ENCODE measurements at places on chromosomes 7 and 10.

GRCh38 chr7:101953248-101953819, 135.9 kb downstream of the CUX1 start:
- DNase-seq: no peak

- no peak for DNase-seq
Measured at GRCh38 chr7:121334875-121335648, 6.3 kb downstream of the WNT16 start.

DNA sequence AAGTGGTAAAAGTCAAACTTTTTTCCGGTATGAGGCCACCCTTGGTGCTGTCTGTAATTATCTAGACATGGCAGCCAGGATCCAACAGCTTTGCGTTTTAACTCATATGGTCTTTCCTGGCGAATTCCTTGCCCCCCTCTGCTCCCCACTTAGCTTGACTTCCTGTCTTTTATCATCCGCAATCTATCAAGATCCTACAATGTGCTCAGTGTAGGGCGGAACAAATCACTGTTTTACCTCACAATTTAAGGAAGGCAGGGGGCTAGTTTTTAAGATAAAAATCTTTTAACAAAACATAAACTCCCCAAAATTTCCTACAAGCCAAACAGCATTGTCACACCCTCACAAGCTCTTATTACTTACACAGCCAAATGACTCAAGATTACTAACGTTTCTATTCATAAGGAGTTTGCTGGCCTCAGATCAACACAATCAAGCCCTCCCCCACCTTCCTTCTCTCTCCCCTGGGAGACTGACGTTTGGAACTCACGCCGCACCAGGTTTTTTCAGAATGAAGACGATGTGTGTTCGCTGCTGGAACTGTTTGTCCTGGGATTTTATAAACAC, 1.3 kb upstream of the CDK14 start:
- no peak for DNase-seq

DNA sequence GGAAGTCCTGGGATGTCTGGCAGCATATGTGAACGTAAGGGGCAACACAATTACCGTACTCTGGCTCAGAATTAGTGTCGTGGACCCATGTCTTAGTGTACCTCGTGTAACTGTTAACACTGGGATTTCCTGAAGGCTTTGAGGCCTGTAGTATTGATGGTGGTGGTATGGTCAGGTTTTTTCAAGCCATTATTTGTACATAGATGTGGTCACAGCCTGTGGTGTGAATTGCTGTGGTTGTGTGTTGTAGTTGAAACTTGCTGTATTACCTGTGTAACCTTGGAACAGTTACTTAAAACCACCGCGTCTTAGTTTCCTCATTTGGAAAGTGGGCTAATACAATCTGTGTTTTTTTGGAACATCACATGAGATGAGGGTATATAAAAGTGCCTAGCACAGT, 5.3 kb downstream of the EXOC4 start:
- no peak for DNase-seq

DNA sequence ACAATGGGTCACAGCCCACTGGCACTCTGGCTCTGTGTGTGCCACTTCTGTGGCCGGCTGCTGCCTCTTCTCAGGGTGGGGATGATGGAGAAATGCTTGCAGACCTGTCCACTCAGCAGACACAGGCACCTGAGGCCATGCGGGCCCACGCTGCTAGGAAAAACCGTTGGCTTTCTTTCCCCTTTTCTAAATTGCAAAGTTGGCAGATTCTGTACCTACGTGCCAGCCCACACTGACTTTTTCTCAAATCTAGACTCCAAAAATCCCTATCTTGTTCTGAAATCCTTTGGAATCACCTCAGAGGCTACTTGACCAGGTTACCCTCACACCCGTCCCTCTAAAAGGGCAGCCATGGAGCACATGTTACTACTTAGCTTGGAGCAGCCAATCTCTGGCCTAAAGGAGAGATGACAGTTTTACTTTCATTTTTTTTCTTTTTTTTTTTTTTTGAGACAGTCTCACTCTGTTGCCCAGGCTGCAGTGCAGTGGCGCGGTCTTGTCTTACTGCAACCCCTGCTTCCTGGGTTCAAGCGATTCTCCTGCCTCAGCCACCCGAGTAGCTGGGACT, 99.4 kb downstream of the RNF216 start:
- DNase-seq: no peak

DNA sequence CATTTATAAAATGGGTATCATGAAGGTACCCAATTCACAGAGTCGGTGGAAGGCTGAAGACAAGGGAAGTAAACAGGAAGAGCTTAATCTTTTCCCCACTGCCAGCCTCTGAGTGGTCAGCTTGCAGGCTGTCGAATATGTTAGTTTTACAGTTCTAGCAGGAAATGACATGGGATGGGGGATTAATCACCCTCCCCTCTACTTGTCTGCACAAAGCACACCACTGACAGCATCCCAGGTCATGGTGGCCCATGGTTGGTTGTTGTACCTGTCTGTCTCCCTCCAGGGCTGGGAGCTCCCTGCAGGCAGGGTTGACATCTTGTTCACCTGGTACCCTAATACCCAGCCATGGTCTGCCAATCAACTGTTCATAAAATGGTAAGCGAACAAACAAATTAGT, 55.6 kb downstream of the GRB10 start:
- no peak for DNase-seq

DNA sequence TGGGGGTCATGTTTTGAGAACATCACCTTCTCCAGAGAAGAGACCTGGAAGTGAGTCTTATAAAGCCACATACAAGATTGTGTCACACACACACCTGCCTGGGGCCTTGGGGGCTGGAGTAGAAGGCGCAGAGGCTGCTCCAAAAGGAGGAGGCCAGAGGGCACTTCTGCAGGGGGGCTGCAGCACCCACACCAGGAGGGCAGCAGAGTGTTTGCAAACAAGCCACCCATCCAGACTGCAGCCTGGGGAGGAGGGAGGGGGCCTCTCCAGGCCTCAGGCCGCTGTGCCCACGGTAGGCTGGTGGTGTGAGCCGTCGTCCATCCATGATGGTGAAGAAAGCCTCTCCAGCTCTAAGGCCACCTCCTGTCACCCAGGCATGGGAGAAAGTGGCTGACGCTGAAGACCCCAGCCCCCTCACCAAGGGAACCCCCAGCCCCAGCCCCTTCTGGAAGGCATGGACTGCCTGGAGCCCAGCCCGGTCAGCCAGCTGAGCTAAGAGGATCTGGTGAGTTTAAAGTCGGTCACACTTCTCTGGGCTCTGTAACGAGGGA, 77.5 kb downstream of the FOXL3 start:
- DNase-seq: no peak

- no peak for DNase-seq
Measured at GRCh38 chr7:55774327-55775050, 88.1 kb downstream of the SEPTIN14 start.

GRCh38 chr10:78604286-78604685, 464.5 kb upstream of the ZMIZ1 start:
- no peak for DNase-seq

DNA sequence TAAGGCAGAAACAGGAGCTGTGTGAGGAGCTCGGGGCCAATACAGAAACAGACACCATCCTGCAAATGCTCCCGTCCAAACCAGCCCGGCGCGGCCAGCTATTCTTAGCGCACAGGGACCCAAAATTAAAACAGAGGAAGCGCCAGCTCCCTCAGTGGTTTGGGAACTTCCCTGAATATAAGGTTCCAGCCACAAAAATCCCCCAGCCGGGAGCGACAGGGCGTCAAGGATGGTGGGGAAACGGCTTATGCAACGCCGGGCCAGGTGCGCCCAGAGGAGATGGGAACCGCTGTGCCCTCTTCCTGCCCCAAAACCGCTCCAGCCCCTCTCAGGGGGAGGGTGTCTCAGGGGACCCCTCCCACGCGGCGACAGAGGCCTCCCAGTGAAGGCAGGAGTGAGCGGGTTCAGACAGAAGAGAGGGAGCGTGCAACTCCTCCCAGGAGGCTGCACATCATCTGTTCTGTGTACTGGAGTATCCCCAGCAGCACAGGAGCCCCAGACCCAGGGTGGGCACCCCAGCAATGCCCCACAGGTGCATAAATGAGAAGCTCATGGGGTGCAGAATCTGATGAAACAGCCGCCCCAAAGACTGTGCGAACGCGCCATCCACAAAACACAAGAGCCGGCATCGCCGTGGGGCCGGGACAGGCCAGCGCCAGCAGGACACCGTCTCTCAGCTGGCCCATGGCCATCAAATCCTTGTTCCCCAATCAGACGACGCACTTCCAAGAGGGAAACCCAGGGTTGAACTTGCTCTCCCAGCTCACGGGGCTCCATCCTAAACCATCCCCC, 73.9 kb upstream of the PDGFA start:
- DNase-seq: no peak

GRCh38 chr10:123537188-123537961, 128.8 kb upstream of the GPR26 start:
- peak; percentile 40 for DNase-seq

GRCh38 chr10:33070101-33070500, 112.1 kb upstream of the ITGB1 start:
- no peak for DNase-seq

- peak; percentile 56 for DNase-seq
Measured at GRCh38 chr7:148334959-148335577, 255.5 kb upstream of the C7orf33 start.

DNA sequence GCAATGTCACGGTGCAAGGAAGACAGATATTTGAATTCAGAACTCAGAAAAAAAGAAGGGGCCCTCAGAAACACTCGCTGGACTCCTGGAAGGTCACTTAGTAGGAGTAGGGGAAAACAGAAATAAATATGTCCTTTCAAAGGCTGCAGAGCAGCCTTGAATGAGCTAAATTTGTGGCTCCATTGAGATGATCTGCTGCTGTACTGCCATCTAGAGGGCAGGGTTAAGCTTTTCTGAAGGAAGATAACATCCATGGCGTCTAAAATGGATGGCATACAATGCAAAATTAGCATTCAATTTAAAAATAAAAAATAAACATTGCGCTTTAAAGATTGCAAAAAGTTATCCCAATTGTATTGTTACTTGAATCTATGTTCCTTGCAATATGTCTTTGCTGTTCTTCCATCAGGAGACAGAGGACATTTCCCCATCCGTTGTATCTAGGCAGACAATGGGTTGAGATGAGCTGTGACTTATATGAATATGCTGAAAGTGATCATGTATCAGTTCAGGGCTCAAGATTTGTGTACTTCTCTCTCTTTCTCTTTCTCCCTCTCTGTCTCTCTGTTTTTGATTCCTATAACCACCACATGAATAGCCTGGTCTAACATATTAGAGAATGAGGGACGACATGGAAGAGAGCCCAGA, 642.2 kb downstream of the SH2D4B start:
- peak; percentile 12 for DNase-seq

- no peak for DNase-seq
Measured at GRCh38 chr10:8312781-8313180, 258.3 kb downstream of the GATA3 start.

GRCh38 chr10:21020545-21020944, 123.4 kb upstream of the NEBL start:
- DNase-seq: peak; percentile 60

GRCh38 chr10:18594574-18595156, 56.7 kb downstream of the NSUN6 start:
- no peak for DNase-seq

DNA sequence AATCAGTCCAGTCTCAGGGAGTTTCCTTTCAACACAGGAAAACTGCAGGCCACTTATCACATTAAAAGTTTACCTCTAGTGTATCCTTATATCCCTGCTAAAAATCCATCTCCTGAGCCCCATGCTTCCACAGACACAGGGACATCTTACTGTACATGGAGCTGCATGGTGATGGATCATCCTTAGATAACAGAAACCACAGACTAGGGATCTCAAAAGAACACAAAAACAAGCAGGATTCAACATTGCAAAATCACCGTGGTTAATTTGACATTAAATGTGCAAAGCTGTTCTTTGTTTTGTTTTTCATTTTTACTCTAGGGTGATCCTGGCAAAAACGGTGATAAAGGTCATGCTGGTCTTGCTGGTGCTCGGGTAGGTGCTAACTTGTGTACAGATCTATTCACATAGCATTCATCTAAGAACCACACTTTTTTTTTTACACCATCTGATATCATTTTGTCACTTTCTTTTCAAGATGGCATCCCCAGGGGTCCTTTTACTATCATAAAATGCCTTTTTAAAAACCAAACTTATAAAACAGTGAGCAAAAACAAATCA, 18.1 kb downstream of the COL1A2 start:
- DNase-seq: no peak

DNA sequence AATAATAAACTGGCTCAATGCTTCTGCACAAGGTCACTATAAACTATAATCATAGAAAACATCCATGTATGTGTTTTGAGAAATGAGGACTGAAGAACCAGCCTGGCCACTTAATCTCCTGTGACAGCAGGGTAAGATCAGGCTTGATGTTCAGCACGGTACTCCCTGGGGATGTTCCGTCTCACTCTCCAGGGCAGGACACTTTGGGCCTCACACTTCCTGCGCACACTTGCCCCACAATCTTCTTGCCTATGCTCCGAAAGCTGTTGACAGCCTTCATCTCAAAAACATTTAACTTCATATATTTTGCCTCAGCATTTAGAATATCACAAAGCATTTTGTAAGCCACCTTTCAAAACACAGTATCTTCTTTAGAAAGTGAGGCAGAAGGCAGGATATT, 92.7 kb downstream of the PARD3 start:
- no peak for DNase-seq

- DNase-seq: no peak
Measured at GRCh38 chr10:7583626-7584025, 83.1 kb downstream of the ITIH5 start.

DNA sequence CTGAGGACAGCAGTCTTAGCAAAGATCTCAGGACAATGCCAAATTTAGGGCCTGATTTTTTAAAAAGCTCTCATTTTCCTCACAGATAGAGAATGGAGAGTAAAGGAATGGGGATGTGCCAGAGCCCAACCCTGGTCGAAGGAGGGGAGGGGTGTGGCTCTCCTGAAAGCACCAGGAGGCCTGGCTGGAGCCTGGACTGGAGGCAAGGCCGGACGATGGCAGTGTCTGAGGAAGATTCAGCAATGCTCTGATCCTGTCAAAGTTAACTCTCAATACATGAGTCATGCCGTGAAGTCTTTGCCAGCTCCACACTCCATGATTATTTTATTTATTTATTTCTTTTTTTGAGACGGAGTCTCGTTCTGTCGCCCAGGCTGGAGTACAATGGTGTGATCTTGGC, 108.3 kb downstream of the UPF2 start:
- no peak for DNase-seq

- no peak for DNase-seq
Measured at GRCh38 chr7:42945821-42946626, 13.8 kb downstream of the MRPL32 start.

DNA sequence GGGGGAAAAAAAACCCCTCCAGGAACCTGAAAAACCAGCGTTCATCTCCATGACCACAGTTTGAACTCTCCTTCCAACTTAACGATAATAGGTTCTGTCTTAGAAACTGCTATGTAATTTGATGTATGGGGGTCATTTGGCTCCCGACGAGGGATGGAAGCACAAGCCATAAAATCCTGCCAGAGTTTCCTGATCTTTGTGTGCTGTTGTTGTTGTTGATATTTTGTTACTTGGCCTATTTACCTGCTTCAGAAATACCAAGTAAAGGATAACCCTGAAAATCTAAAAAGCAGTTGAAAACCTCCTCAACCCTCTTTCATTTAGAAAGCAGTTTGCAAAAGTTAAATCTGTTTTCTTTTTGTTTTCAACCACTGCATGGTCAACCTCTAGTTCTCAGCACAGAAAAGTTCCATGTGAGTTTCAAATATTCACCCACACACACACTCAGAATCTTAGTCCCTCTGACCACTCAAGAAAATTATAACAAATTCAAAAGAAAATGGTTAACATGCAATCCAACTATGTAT, 9.3 kb upstream of the HOXA2 start:
- no peak for DNase-seq

All from RPMI8226 (cell line).